ENCODE measurements at places on chromosomes 13 and 19.

- peak; percentile 14 for DNase-seq
Measured at GRCh38 chr19:4557971-4558941, 1.2 kb downstream of the SEMA6B start.

DNA sequence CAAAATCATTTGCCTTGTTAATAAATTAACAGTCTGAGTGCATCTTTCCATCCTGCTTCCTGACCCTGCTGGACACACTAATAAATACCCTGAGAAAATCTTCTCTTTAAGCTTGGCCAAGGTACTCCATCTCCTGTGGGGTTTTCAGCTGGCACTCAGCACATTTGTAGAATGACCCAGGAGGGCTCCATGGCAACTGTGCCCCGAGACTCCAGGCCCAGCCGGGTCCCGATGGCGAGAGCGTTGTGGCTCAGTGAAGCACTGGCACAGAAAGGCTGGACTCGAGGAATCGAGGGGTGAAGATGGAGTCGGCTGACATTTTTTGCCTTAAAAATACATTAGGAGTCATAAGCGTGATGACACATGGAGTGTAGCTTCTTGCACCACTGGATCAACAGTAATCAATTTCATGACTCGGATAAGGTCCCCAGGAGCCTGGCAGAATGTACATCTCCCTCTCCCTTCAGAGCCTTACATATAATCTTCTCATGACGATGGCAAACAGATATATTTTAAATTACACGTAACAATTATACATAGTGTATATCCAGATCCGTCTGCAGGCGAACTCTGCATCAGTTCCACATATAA is 85.4 kb downstream of the SLC7A1 start:
- DNase-seq: no peak

DNA sequence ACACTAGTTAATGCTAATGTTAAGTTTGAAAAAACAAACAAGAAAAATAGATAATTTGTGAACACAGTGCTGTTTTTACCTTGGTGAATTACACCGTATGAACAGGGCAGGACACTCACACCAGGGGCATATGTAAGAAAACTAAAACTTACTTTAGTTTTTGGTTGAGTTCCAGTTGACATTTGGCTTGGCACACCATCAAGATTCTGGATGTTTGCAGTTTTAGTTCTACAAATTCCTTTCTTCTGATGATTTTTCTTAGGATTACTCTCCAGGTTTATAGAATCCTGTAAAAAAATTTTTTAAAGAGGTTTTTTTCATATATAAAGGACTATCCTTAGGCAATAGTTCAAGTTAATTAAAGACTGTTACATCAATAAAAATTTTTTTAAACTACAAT is 238.5 kb upstream of the STARD13 start:
- DNase-seq: no peak

DNA sequence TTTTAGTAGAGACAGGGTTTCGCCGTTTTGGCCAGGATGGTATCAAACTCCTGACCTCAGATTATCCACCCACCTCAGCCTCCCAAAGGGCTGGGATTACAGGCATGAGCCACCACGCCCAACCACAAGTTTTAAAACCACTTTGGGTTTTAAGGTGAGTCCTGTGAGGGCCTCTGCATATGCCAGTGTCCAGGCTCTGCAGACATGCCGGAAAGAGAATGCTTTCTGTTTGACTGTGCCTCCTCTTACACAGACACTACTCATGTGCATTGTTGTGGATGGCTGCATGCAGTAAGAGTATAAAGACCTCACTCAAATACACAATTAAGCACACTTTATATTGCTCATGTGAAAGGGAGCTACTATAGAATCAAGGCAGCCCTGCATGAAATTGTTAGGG is 20.8 kb upstream of the SLC25A30 start:
- no peak for DNase-seq

GRCh38 chr19:45250832-45251451 is at the start of gene MARK4:
TSS of gene MARK4 (plus strand) at chr19:45251271. CDS start at chr19:45251589, 318 bp downstream.
- DNase-seq: peak; percentile 46

- no peak for DNase-seq
Measured at GRCh38 chr19:14972676-14973075, 7.0 kb downstream of the SLC1A6 start.

DNA sequence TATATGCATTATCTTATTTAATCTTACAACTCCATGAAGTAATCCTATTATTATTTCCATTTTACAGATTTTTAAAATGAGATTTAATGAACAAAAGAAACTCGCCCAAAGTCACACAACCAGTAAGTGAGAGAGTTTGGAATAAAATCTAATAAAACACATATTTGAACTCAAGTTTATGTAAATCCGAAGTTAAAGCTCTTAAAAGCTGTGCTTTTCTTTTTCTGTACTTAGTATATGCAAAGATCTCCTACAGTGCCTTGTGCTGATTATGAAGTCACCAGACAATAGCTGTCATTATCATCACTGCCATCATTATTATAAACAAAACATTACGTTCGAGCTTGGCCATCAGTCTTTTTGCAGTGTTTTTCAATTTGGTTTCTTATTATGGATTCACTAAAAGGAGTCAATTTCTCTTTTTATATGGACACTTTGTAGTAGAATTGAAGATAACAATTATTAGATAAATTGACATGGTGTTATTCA is 29.7 kb upstream of the ENOX1 start:
- DNase-seq: no peak

- DNase-seq: no peak
Measured at GRCh38 chr13:67075239-67075638, 154.9 kb downstream of the PCDH9 start.

DNA sequence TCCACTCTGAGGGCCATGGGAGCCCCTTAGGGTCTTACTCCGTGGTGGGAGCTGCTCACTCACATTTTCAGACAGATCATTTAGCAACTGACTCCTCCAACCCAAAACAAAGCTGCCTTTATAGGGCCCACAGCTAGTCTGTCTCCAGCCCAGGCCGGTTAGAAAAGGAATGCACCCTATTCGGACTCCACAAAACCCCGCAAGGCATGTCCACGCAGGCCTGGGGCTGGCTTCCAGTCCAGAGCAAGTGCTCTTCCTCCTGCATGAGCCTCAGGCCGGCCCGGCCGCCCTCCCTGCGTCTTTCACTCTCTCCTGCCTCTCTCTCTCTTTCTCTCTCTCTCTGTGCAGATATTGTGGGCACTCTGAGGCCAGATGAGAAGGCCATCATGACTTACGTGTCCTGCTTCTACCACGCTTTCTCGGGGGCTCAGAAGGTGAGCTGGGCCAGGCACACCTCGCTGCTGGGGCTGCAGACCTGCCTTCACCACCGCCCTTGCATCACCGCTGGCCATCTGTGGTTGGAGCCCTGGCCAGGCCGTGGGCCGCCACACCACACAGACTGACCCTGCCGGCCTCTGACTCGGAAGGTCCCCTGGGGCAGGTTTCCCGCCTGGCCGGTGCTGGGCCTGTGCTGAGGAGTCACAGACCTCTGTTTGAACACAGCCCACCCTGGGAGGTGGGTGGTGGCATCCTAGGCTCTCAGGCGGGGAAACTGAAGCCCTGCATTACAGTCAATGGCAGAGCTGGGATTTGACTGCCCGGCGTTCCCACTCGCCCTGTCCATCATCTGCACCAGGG is 33.1 kb downstream of the CAPN12 start:
- DNase-seq: no peak

DNA sequence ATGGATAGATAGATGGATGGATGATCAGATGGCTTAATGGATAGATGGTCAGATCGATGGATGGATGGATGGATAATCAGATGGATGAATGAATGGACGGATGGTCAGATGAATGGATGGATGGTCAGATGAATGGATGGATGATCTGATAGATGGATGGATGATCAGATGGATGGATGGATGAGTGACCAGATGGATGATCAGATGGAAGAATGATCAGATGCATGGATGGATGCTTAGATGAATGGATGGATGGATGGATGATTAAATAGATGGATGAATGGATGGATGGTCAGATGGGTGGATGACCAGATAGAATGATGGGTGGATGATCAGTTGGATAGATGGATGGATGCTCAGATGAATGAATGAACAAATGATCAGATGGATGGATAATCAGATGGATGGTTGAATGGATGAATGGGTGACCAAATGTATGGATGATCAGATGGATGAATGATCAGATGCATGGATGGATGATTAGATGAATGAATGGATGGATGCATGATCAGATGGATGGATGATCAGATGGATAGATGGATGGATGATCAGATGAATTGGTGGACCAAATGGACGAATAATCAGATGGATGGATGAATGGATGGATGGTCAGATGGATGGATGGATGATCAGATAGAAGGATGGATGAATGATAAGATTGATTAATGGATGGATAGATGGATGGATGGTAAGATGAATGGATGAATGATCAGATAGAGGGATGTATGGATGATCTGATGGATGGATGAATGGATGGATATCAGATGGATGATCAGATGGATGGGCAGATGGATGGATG is 205.1 kb downstream of the TEX29 start:
- no peak for DNase-seq

- DNase-seq: no peak
Measured at GRCh38 chr13:104251931-104252330, 1185.7 kb upstream of the SLC10A2 start.

DNA sequence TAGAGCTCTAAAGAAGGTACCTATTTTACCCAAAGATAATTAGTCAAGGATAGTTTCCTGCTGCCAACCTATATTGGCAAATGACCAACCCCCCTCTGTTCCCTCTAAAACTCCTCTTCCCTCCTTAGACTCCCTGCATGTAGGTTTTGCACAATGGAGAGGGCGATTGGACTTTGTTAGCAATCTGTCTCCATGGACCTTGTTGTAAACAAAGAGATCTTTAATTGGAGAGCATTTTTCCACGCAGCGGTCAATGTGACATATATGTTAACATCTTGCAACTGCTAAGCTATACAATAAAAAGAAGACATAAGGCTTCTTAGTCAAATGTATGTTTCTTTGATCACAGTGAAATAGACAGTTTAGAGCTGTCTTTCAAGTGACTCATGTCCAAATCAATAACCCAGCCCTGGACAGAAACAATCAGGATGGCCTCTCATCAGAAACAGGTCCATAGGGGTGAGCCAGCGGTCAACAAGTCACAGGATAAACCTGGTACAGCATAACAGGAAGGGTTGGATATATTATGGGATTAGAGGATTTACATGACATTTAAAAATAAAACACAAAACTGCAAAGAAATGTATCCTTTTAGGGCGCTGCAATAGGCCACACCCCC is 69.7 kb upstream of the UBL3 start:
- DNase-seq: no peak

DNA sequence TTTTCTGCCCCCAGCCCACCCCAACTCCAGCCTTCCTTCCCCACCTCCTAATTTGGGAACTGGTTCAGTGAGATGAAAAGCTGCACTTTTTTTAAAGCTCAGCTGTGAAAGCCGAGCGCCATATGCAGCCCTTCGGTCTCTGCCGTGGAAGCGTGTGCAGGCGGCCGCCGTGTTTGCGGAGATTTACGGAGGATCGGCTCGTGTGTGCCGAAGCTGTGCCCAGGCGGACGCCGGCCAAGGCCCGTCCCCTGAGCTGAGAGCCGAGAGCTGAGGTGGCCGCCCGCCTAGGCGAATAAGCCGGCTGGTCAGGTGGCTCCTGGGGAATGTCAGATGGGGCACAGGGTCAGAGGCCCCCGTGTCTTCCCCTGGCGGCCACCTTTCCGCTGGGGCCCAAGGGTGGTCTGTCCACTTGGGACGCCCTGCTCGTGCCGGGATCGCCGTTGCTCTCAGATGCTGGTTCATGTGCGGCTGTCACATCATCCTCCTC is 78.7 kb downstream of the ZNF536 start:
- no peak for DNase-seq

GRCh38 chr19:53195265-53195903 is 2.2 kb upstream of the ZNF665 start:
- DNase-seq: peak; percentile 57

Data from activated T-cell treated with anti-CD3 and anti-CD28 coated beads for 1 hour (primary cell).